ENCODE measurements at places on chromosomes 6 and 20.

- DNase-seq: no peak
Measured at GRCh38 chr6:109507490-109508072, 24.6 kb upstream of the ZBTB24 start.

DNA sequence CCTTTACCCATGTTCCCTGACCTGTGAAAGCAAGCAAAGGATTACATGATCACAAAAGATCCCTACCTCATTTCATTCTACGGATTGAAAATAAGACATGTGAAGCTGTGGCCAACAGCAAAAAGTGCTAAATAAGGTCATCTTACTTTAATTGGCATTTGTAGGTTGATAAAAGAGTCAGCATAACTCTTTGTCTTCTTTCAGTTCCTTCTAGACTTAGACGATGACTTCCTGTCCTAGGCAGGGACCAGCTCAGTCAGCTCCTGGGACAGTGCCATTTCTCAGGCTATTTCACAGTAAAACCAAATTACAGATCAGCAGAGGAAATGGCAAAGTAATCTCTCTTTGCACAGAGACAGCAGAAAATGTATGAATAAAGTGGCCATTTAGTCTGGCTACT, 480.7 kb downstream of the RFPL4B start:
- no peak for DNase-seq

DNA sequence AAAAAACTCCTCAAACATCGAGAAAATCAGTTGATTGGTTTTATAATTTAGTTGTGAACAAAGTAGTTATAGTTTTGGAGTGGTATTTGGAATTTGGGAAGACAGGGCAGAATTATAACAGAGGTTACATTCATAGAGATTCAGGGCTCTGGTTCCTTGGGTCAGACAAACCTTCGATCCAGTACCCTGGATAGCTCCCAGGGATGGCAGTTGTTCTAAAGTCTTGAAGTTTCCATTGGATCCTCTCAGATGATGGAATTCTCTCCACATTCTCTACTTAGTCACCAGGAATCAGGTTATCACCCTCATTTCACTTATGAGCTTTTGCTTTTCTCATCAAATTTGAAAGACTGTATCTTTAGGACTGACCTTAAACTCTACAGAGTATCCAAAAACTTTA, 285.1 kb downstream of the CENPW start:
- DNase-seq: no peak

GRCh38 chr6:51842804-51843378, 244.5 kb downstream of the PKHD1 start:
- no peak for DNase-seq

DNA sequence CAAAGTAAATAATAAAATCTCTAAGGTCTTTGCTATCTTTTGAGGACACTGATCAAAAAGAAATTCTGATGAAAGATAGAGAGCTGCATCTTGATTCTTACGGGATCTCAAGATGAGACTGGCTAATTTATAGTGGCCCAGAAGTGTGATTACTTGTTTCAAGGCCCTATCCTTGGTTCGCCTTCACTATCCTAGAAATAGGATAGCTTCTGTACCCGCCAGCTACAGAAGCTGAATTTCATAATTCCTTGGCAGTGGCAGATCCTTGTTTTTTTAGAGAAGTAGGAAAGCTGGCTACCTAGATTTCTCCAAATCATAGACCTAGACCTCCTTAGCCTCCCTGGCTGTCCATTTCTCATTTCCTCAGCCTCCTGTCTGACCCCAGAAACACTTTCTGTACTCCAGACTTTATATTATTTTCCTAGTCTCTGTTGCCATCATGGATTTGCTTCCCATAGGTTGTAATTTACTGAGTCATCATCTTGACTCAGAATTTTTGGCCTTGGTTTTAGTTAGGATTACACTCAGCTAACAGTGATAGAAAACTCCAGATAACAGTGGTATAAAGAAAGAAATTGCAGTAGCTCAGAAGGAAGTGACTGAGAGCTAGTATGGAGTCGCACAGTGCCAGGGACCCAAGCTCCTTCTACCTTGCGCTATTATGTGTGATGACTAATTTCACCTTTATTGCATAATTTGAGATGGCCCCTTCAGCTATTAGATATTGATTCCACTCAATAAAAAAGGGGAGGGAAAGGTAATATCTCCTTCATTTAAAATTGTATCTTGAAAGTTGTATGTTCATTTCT, 27.7 kb downstream of the PHF3 start:
- no peak for DNase-seq

GRCh38 chr20:51131811-51132210, 108.9 kb upstream of the KCNG1 start:
- DNase-seq: no peak

DNA sequence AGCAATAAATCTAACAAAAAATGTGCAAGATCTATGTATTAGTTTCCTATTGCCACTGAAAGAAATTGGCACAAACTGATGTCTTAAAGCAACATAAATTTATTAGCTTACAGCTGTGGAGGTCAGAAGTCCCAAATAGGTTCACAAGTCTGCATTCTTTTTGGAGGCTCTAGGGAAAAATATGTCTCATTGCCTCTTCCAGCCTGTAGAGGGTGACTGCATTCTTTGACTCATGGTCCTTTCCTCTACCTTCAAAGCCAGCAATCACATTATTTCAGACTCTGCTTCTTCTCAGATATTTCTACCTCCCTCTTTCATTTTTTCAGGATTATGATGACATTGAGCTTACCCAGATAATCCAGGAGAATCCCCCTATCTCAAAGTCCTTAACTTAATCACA, 1531.1 kb downstream of the KHDRBS2 start:
- DNase-seq: no peak

DNA sequence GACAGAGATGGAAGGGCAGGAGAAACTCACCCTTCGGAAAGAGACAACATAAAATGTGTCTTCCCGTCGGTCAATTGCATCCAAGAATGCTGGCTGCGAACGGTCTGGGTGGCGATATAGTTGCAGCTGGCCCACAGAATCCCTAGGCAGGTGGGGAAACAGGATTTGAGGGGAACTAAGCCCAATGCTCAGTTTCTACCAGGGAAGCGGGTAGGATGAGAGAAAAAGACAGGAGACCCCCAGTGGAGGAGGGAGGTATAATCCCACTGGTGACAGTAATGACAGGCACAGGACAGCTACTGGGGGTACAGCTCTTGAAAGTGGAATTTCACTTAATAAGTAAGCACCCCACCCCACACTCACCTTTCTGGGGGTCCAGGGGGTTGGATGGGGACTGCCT, 7.5 kb upstream of the TNXB start:
- no peak for DNase-seq

DNA sequence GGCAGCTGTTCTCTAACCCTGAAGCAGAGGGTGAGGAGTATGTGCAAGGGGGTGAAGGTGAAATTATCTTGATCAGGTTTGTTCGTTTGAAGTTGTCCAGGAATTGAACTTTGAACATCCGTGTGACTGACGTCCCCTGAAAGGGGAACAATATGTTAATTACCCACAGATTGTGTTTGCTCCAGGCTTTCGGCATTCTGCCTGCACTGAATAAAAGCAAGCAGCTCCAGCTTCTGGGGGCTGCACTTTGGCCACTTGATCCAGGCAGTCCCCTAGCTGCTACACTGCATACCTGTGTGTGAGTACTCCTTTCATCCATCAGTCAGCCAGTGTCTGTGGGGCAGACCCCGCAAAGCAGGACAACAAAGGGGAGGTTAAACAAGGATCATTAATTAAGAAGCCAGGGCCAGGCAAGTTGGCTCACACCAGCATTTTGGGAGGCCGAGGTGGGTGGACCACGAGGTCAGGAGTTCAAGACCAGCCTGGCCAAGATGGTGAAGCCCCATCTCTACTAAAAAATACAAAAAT, 104.8 kb upstream of the BTN3A2 start:
- no peak for DNase-seq

DNA sequence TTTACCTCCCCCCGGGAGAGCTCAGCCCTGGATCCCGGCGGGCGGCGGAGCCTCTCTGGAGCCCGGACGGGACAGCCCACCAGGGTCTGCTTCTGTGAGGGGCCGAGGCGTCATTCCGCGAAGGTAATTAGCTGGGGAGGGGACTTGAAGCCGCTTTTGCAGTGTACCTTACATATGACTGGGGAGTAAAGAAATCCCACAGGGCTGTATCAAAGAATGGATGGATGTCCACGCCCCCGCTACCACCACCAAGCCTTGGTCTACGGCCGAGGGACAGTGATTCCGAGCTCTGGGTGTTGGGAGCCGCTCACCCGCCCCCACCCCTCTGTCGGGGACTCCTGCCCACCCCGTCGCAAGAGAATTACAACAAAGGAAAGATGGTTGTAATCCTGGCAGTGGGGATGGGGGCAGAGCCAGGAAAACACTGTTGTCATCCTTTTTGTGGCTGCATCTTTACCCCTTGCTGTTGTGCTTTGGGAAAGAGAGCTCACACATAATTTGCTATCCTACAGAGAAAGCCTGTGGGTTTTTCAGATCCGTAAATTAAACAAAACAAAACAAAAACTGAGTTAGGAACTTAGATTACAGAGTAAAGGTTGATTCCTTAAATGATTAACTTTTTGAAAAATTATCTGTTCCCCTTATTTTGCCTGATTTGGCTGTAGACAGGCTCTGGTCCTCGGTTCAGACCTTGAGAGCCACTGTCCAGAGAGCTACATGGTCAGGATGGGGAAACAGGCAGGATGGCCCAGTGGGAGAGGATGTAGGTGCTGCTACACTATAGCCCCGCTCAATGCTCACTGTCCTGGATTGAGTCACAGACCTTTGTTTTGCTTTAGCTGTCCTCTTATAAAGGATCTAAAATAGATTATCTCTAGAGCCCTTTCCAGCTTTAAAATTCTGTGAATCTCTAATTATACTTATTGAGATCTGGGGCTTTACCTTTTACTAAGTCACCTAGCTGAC, 997 bp upstream of the FBXO30 start:
- DNase-seq: no peak

GRCh38 chr6:88964509-88964908, 1.1 kb upstream of the RNGTT start:
- no peak for DNase-seq

DNA sequence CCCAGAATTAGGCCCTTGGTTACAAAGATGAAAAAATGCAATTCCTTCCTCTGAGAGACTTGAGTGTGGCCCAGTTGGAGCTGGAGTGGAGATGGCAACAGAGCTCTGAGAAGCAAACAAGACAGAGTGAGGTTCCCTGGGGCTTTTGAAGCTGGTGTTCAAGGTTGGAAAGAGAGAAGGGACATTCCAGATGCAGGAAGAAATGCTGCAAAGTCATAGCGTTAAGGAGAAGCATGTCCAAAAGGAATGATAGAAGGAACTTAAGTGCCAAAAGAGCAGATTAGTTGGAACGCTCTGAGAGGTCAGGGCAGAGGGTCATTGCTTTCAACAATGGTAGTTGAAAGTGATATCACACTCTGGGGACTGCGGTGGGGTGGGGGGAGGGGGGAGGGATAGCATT, 251.8 kb downstream of the TBC1D7 start:
- DNase-seq: no peak

GRCh38 chr6:104855507-104855906, 4.2 kb downstream of the HACE1 start:
- DNase-seq: no peak

DNA sequence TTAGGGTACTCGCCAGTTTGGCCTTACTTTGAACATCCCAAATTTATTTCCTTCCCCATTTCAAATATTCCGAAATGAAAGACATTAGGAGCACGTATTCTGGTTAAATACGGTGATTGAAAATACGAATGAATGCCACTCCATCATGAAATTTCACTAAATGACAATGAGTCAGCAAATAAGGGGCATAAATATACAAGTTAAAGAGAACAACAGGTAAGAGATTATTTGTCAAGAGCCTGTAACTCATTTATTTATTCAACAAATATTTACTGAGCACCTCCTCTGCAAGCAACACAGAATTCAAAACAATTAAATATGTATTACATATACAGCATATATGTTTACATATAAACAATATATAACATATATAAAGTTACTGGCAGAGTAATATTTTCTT, 44.8 kb downstream of the MYB start:
- DNase-seq: no peak

DNA sequence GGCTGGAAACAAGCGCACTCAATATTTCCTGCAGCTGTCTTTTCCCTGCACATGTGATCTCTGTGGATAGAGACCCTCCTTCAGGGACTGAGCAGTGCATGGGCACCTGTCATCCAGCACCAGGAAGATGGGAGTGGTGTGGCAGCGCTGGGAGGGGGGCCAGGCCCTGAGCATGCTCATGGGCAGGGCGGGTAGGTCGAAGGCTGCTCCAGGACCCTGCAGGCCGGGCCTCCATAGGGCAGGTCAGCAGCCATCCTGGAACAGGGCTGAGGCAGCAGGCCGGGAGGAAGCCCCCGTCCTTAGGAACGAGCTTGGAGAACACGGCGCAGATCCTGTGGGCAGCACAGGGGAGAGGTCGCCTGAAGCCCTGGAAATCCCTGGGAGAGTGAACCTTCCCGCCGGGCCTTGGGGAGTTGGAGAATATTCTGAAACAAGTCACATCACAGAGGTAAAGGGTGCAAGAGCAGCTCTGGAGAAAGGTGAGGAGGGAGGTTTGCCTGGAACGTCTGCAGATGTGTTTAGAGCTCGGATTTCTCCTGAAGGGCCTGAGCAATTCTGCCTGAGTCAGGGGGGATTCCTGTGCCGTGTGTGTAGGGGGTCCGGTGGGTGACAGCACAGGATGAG, 133.2 kb downstream of the SMOC2 start:
- no peak for DNase-seq

- no peak for DNase-seq
Measured at GRCh38 chr20:24018796-24019195, 30.2 kb upstream of the GGTLC1 start.

DNA sequence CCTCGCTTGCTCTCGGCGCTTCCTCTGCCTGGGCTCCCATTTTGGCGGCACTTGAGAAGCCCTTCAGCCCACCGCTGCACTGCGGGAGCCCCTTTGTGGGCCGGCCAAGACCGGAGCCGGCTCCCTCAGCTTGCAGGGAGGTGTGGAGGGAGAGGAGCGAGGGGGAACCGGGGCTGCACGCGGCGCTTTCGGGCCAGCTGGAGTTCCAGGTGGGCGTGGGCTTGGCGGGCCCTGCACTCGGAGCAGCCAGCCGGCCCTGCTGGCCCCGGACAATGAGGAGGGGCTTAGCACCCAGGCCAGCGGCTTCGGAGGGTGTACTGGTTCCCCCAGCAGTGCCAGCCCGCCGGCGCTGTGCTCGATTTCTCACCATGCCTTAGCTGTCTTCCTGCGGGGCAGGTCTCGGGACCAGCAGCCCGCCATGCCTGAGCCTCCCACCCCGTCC, 10.2 kb upstream of the SRPK1 start:
- no peak for DNase-seq

GRCh38 chr20:24681634-24682495, 212.4 kb downstream of the SYNDIG1 start:
- no peak for DNase-seq
